ENCODE measurements at places on chromosomes 3 and 15.

GRCh38 chr3:175426805-175427204 lies 567.7 kb downstream of the NAALADL2 start:
- no peak for DNase-seq

- DNase-seq: no peak
Measured at GRCh38 chr15:71114887-71115566, at the start of gene THSD4. THSD4 (plus strand) TSS chr15:71115471.

DNA sequence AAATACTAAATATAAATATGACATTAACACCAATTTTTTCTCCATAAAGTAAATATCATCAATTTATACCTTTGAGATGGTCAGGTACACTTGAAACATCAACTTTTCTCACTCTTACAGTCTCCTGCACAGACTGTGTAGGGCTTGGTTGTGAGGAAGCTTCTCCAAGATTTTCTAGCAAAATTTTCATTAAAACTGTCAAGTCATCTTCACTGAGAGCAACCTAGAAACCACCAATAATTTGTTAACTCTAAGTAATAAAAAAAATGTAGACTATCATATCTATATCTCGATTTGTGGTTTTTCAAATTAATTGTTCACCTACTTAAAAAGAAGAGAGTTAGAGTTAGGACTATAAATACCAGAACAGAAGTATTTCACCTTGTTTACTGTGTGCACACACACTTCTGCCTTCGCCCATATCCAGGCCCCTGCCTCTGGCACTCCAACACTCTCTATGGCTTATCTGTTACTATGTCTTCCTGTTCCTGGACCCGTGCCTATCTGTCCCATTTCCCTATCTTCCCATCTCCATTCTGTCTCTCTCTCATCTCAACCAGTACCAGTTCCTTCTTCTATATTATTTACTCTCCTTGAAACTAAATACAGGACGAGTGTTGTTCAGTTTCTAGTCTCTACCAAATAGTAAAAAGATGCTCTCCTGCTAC lies 123.6 kb downstream of the VPS13C start:
- DNase-seq: no peak

- DNase-seq: no peak
Measured at GRCh38 chr15:80405554-80405850, 1.3 kb downstream of the ARNT2 start.

Data from stimulated activated CD8-positive, alpha-beta memory T cell treated with anti-CD3 and anti-CD28 coated beads, Interleukin-4, amount 100 ng/mL, for 4 hours (primary cell).